ENCODE measurements at places on chromosomes 16 and 17. TPM values are rescaled to one million over a fixed set of nuclear protein-coding genes. Genes with fewer than 3 reads are reported as not detected.

DNA sequence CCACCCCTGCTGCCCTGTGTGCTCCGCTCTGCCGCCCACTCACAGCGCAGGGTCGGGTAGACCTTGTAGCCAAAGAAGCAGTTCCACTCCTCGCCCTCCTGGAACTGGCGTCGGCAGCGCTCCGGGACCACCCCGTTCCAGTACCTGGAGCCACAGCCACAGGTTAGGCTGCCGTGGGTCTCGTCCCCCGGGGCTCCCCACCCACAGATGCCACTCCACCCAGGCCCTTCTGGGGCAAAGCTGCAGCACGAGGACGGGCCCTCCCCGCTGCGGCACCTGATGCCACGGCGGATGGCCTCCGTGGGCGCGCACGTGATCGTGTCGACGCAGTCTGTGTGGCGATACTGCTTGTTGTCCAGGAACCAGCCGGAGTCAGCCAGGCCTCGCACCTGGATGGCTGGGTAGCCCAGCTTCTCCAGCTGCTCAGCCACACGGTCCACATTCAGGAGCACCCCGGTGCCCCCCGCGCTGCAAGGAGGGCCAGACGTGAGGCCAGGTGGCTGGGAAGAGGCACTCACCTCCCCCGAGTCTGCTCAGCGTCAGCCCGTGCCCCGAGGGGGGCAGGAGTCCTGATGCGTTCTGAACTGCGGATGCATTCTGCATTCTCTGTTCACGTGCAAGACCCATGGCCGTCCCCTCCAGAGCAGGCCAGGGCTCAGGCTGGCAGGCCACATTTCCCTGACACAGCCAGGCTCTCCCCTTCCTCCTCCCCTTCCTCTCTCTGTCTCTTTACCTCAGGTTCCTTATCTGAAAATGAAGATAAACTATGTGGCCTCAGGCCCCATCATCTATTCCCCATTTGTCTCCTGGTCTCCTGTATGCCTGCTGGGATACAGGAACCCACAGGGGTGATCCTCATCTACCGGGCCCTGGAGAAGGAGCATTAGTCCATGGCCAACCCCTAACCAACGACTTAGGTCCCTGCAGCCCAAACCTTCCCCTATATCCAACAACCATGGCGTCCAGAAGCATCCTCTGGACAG, 4.1 kb downstream of the NOTUM start:
- no peak overlapping the region for H3K4me3 ChIP-seq
- no peak overlapping the region for H3K27ac ChIP-seq
- H3K27me3 ChIP-seq, result peaks cover 20% of the 10 kb centered on the region

DNA sequence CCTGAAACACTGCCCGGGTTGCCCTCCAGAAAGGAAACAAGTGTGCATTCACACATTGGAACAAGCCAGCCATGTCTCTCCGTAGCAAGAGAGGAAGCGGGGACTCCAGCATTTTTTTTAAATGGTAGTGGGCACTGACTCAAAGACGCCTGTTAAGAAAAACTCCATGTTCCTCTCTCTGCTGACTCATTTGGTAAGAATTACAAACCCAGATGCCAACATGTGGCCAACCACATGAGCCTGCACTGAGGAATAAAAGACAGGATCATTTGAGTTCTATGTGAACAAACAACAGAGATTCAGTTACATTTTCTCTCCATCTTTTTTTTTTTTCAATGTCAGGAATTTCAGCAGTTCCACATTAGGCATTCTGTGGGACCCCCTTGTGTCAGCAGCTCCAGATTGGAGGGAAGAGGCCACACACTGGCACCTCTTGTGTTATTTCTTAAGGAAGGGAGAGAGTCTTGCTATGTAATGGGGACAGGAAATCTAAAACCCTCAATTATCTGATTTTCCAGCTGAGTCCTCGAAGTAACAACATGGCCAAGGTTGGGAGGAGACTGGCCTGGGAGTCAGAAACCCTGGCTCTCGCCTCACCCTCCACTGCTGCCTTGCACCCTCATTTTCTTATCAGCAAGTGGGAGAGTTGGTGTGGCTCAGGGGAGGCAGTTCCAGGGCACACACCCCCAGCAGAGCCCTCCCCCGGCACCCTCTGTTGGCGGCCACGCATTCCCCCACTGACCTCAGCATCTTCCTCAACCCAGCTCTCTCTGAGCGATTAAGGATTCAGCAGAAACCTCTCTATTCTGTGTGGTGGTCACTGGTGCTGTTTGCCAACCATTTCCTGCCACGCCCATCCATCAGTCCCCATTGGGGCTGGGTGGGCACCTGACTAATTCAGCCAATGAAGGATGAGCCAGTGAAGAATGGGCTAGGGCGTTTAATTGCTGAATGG, 173.0 kb downstream of the FOXL1 start:
- H3K4me1 ChIP-seq, result no peaks in the 10 kb centered on the region
- H3K4me3 ChIP-seq, result no peak overlapping the region
- no peaks in the 10 kb centered on the region for H3K27me3 ChIP-seq
- peak; percentile 80 for DNase-seq
- no peaks in the 10 kb centered on the region for H3K36me3 ChIP-seq
- H3K27ac ChIP-seq, result peak overlapping the region; percentile 86

GRCh38 chr17:66945147-66945835, 19.2 kb upstream of the CACNG4 start:
- DNase-seq, result no peak
- no peak overlapping the region for H3K4me3 ChIP-seq
- H3K4me1 ChIP-seq, result no peaks in the 10 kb centered on the region
- H3K27ac ChIP-seq, result no peak overlapping the region
- peaks cover 6% of the 10 kb centered on the region for H3K27me3 ChIP-seq

DNA sequence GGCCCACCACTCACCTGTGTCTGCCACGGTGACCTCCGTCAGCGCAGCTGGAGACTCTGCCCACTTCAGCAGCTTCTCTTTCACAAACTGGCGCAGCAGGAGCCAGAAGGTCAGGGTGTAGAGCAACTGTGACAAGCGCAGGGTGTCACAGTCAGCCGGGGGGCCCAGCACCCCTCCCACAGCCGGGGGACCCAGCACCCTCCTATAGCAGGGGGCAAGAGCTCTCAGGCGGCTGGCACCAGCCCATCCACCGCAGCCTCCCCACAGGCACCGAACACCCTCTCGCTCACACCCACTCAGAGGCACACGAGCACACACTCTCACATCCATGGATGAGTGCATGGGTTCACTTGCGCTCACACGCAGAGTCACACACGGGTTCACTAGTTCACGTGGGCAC, 28.8 kb downstream of the CTU2 start:
- no peaks in the 10 kb centered on the region for H3K27me3 ChIP-seq
- no peaks in the 10 kb centered on the region for H3K4me1 ChIP-seq
- no peak overlapping the region for H3K4me3 ChIP-seq
- DNase-seq, result no peak

- peaks cover 11% of the 10 kb centered on the region for H3K4me1 ChIP-seq
- H3K4me3 ChIP-seq, result no peak overlapping the region
- no peaks in the 10 kb centered on the region for H3K36me3 ChIP-seq
- no peaks in the 10 kb centered on the region for H3K27me3 ChIP-seq
Observed at GRCh38 chr17:69609473-69610305, 195.2 kb downstream of the MAP2K6 start.

- no peak for DNase-seq
- H3K4me1 ChIP-seq, result no peaks in the 10 kb centered on the region
- no peak overlapping the region for H3K27ac ChIP-seq
- no peaks in the 10 kb centered on the region for H3K27me3 ChIP-seq
- no peaks in the 10 kb centered on the region for H3K36me3 ChIP-seq
Observed at GRCh38 chr17:7191069-7191468, 11.9 kb upstream of the ASGR1 start.

- peak overlapping the region; percentile 47 for H3K4me3 ChIP-seq
- no peaks in the 10 kb centered on the region for H3K36me3 ChIP-seq
Observed at GRCh38 chr16:86566966-86567700, 504 bp downstream of the FOXC2 start.

GRCh38 chr17:19371259-19372010, 6.9 kb upstream of the MAPK7 start:
- DNase-seq, result peak; percentile 19
- no peak overlapping the region for H3K27ac ChIP-seq
- no peaks in the 10 kb centered on the region for H3K36me3 ChIP-seq
- H3K4me3 ChIP-seq, result no peak overlapping the region
- no peaks in the 10 kb centered on the region for H3K4me1 ChIP-seq

DNA sequence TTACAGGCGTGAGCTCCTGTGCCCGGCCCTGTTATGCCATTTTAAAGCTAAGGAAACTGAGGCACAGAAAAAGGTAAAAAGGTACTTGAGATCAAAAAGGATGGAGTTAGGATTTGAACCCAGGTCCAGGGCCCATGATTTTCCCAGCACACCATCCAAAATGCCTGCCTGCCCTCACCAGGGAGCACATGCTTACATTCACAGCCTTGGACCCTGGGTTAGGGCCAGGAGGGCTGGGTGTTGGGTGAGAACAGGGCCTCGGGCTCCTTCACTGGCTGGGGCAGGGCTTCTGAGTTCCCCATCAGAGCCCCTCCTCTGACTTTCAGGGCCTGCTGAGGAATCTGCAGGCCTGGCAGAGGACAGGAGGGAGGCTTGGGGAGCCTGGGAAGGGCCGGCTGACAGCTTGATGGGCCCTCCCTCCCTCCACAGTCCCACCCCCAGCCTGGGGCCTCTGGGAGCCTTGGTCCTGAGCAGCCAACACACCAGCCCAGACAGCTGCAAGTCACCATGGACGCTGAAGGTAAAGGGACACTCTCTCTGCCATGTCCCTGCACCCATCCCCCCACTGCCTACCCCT, at the start of gene QPRT:
Gene QPRT, plus strand, starts transcription at position 490 of the 577 bp plus-strand sequence. Its CDS starts 18 bp downstream, at position 508.
- H3K36me3 ChIP-seq, result no peaks in the 10 kb centered on the region
- peak within 1 kb of the TSS; percentile 67 for H3K27ac ChIP-seq
- H3K4me1 ChIP-seq, result no peaks in the 10 kb centered on the region
- DNase-seq, result no peak
- H3K4me3 ChIP-seq, result no peak within 1 kb of the TSS

GRCh38 chr17:38870259-38871165, 654 bp downstream of the LASP1 start:
- H3K27ac ChIP-seq, result peak overlapping the region; percentile 91
- H3K4me3 ChIP-seq, result peak overlapping the region; percentile 80
- peak; percentile 73 for DNase-seq

- DNase-seq, result no peak
- peak overlapping the region; percentile 67 for H3K4me3 ChIP-seq
- H3K36me3 ChIP-seq, result no peaks in the 10 kb centered on the region
- H3K27ac ChIP-seq, result no peak overlapping the region
- H3K27me3 ChIP-seq, result peaks cover 5% of the 10 kb centered on the region
Observed at GRCh38 chr16:22814711-22815105, 746 bp downstream of the HS3ST2 start.

DNA sequence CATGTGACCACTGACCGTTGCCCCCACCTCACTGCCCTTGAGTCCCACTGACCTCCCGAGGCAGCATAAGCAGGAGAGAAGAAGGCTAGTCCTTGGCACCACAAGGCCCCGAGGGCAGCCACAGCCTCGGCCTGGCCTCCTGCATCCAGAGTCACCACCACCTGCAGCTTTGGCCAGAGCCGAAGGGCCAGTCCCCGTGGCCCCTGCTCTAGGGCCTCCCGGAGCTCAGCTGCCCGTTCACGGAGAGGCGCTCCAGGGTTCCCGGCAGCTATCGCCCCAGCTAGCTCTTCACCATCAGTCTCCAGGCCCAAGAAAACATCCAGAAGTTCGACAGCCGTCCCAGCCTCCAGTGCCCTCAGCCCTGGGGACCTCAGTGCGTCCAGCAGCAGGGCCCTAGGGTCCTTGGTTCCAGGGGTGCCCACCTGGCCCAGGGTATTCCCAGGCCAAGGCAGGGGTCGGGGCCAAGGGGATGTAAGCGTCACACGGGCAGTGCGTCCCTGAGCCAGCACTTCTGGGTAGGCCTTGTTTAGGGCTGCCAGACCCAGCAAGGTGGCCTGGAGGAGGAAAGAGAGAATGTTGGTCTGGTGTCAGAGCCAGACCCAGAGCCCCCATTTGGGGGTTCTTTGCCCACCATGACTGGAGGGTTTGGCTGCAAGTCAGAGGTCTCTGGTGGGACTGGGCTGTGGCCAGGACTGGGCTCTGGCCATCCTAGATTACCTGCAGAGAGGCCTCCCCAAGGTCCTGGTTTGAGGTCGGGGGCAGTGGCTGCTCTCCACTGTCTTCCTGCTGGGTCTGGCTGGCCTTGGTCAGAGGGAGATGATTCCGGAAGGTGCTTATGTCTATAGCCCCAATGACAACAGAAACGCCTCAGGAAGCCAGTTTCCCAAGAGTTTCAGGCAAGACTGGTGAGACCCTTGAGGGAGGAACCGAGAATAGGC, 1.8 kb downstream of the GHDC start:
- peaks cover 7% of the 10 kb centered on the region for H3K4me1 ChIP-seq
- H3K27me3 ChIP-seq, result no peaks in the 10 kb centered on the region
- H3K36me3 ChIP-seq, result no peaks in the 10 kb centered on the region
- no peak overlapping the region for H3K27ac ChIP-seq

DNA sequence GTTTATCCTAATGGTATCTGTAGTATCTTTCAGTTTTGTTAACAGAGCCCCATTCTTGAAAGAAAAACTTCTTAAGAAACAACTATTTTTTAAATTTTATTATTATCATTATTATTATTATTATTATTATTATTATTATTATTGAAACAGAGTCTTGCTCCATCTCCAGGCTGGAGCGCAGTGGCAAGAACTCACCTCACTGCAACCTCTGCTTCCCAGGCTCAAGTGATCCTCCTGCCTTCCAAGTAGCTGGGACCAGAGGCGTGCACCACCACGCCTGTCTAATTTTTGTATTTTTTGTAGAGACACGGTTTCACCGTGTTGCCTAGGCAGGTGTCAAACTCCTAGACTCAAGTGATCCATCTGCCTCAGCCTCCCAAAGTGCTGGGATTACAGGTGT, 23.4 kb downstream of the SUPT6H start:
- H3K27me3 ChIP-seq, result no peaks in the 10 kb centered on the region
- peaks cover 32% of the 10 kb centered on the region for H3K36me3 ChIP-seq
- H3K27ac ChIP-seq, result no peak overlapping the region
- no peak for DNase-seq
- no peaks in the 10 kb centered on the region for H3K4me1 ChIP-seq

DNA sequence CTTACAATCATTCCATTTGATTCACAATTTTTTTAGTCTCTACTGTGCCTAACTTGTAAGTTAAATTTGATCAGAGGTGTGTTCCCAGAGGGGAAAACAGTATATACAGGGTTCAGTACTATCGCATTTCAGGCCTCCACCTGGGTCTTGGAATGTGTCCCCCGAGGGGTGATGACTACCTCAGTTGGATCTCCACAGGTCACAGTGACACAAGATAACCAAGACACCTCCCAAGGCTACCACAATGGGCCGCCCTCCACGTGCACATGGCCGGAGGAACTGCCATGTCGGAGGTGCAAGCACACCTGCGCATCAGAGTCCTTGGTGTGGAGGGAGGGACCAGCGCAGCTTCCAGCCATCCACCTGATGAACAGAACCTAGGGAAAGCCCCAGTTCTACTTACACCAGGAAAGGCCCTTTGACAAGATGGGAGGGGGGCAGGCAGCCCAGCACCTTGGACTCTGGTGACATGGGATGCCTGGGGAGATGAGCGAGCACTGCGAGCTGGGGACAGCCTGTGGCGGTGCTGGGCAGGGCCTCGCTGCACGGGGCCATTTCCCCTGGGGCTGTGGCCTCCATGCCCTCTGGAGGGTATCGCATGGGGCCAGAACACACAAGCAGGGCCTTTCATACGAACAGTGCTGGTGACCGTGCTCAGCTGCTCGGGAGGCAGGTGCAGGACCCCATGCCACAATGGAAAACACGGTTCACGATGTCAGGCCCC, 33.9 kb downstream of the PDIA2 start:
- H3K27me3 ChIP-seq, result no peaks in the 10 kb centered on the region
- no peaks in the 10 kb centered on the region for H3K4me1 ChIP-seq
- DNase-seq, result no peak

Gene CHST4
- total RNA-seq, result 0.59 TPM

Gene DOC2B
- 5.9 TPM for total RNA-seq

Gene KCNJ16
- total RNA-seq, result 18.6 TPM

Gene WNT3
- 1.6 TPM for total RNA-seq

Gene FBXW10B
- total RNA-seq, result 4.9 TPM

Gene HOXB5
- total RNA-seq, result 2.0 TPM

Gene GPR142
- not detected for total RNA-seq

Gene FN3K
- total RNA-seq, result 4.5 TPM

Gene XYLT2
- total RNA-seq, result 13.6 TPM

Gene VWA3A
- total RNA-seq, result not detected

Gene CDRT15
- not detected for total RNA-seq

Gene PIK3R5
- 28.6 TPM for total RNA-seq

Gene CCL7
- total RNA-seq, result not detected
